ENCODE measurements at places on chromosomes 16 and 17. TPM values are rescaled to one million over a fixed set of nuclear protein-coding genes. Genes with fewer than 3 reads are reported as not detected.
A peak's percentile ranks its signal among the peaks of the same experiment; 100 is the strongest.

- peaks cover under 1% of the 10 kb centered on the region for H3K27me3 ChIP-seq
- peaks cover 5% of the 10 kb centered on the region for H3K36me3 ChIP-seq
- H3K27ac ChIP-seq, result no peak overlapping the region
- H3K4me3 ChIP-seq, result no peak overlapping the region
- H3K4me1 ChIP-seq, result peaks cover 9% of the 10 kb centered on the region
- DNase-seq, result no peak
Measured at GRCh38 chr16:15792563-15792971, 64.3 kb downstream of the MYH11 start.

The PCYT2 gene
- total RNA-seq, result 38.0 TPM

DNA sequence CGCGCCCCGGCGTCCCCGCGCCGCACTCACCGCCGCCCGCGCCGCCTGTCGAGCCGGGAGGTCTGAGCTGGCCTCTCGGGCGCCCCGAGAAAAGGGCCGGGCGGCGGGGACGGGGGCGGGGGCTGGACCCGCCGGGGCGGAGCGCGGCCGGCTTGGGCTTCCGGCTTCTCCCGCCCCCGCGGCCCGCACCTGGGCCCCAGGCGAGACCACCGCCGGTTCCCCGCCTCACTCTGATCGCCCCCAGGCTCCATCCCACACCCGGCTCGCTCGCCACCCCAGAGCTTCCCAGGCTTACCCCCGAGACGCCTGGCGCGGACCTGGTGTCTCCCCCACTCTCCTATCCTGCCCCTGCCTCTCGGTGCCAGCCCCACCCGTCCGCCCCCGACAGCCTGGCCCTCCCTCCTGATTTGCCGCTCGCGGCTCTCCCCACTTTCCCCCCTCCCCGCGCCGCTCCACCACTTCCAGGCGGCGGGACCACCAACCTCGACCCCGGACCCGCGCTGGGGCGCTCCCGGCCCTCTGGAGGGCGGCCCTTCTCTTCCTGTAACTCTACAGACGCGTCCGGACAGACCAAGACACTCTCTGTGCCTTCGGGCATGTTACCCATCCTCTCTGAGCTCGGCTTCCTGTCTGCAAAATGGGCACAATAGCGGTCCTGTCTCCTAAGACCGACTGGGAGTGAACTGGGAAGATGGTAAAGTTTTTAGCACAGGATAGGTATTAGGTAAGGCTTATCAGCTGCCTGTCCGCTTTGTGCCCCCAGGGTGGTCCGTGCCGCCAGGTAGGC is at the start of gene LITAF:
Gene LITAF, minus strand, starts transcription at position 64 of the 787 bp plus-strand sequence. CDS start 30,189 bp downstream, outside the sequence.
- H3K4me1 ChIP-seq, result peaks cover 48% of the 10 kb centered on the region
- peak within 1 kb of the TSS; percentile 83 for H3K4me3 ChIP-seq
- H3K27ac ChIP-seq, result peak within 1 kb of the TSS; percentile 85
- peaks cover 5% of the 10 kb centered on the region for H3K36me3 ChIP-seq
- DNase-seq, result peak; percentile 86
- no peaks in the 10 kb centered on the region for H3K27me3 ChIP-seq

- H3K36me3 ChIP-seq, result no peaks in the 10 kb centered on the region
- no peak overlapping the region for H3K27ac ChIP-seq
- H3K27me3 ChIP-seq, result no peaks in the 10 kb centered on the region
- no peaks in the 10 kb centered on the region for H3K4me1 ChIP-seq
Measured at GRCh38 chr16:6105115-6105514, 1007.5 kb upstream of the EEF2KMT start.

DNA sequence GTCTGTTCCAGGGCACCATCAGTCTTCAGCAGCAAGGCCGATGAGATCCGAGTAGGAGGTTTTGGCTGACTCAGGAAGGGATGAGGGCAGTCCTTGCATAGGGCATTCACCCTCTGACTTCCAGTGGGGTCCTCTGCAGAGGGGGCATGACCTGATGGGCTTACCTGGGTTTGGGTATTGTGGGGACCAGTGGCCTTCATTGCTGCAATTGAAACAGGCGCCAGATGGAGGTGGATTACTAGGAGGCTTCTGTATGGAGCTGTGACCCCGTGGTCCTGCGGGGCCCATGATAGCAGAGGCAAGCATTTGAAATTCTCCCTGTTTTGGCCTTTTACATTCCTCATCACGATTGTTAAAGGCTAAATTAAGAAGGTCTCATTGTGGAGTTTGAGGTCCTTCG is 2448.7 kb downstream of the TP53TG3F start:
- no peaks in the 10 kb centered on the region for H3K27me3 ChIP-seq
- H3K36me3 ChIP-seq, result no peaks in the 10 kb centered on the region
- DNase-seq, result peak; percentile 63
- no peak overlapping the region for H3K27ac ChIP-seq
- H3K4me3 ChIP-seq, result no peak overlapping the region

DNA sequence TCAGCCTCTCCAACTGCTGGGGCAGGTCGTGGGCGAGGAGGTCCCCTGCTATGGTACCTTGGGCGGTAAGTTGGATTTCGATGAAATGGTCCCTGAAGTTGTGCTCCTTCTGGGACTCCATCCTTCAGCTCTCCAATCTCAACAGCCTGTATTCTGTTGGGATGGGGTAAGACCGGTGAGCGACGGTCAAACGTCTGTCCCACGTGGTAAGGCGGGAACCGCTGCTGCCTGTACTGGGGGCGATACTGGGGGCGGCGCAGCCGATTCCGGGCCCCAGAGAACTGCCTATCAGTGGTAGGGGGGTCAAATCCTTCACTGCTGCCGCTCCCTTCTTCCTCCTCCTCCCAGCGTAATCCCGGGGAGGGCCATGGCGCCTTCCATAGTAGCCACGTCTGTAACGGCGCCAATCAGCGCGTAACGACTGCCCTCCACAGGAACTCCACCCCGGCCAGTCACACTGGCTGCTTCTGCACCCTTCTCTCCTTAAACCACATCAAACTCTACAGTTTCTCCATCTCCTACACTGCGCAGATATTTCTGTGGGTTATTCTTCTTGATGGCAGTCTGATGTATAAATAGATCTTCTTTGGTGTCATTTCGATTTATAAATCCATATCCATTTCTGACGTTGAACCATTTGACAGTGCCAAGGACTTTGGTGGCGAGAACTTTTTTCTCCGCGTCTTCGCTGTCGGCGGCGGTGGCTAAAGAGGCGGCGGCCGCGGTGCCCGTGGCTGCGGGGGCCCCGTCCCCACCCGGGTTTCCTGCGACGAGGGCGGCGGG is 41.1 kb downstream of the AHSP start:
- H3K27ac ChIP-seq, result no peak overlapping the region
- no peak for DNase-seq
- no peaks in the 10 kb centered on the region for H3K36me3 ChIP-seq
- peaks cover 2% of the 10 kb centered on the region for H3K4me1 ChIP-seq
- H3K4me3 ChIP-seq, result peak overlapping the region; percentile 53
- H3K27me3 ChIP-seq, result peaks cover 15% of the 10 kb centered on the region

- no peaks in the 10 kb centered on the region for H3K36me3 ChIP-seq
- no peak for DNase-seq
- peaks cover 41% of the 10 kb centered on the region for H3K27me3 ChIP-seq
- H3K27ac ChIP-seq, result no peak overlapping the region
Measured at GRCh38 chr17:79435962-79436361, 174.9 kb downstream of the RBFOX3 start.

GRCh38 chr16:74169687-74170376 is 126.8 kb upstream of the PSMD7 start:
- H3K4me3 ChIP-seq, result peak overlapping the region; percentile 15
- H3K27me3 ChIP-seq, result peaks cover 5% of the 10 kb centered on the region
- no peak overlapping the region for H3K27ac ChIP-seq
- no peaks in the 10 kb centered on the region for H3K36me3 ChIP-seq
- DNase-seq, result no peak

DNA sequence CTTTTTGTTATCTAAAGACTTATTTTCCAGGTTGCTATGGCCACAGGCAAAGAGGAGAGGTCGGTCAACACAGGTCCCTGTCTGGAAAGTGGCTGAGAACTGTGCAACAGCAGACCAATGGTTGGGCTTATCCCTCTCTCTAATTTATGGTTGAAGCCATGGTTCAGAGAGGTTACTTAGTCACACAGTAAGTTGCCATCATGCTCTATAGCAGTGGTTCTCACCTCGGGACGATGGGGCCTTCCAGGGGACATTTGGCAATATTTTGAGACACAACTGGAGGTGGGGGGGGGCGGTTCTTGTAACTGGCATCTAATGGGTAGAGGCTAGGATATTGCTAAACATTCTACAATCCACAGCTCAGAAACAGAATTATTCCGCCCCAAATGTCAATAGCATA is 842 bp upstream of the LDAF1 start:
- H3K36me3 ChIP-seq, result peaks cover 5% of the 10 kb centered on the region
- H3K4me1 ChIP-seq, result peaks cover 20% of the 10 kb centered on the region
- no peaks in the 10 kb centered on the region for H3K27me3 ChIP-seq
- DNase-seq, result no peak

The BICDL2 gene
- total RNA-seq, result not detected

DNA sequence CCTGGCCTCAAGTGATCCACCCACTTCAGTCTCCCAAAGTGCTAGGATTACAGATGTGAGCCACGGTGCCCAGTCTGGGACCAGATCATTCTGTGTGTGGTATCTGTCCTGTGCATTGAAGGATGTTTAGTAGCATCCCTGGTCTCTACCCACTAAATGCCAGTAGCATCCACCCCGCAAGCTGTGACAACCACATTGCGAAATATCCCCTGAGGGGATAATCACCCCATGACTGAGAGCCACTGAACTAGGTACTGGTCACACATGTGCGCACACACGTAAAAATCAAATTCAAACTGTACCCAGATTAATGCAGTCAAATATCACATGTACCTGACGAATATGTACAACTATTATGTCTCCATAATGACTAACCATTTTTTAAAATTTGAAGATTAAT is 35.8 kb downstream of the TEKT5 start:
- no peaks in the 10 kb centered on the region for H3K36me3 ChIP-seq
- H3K4me3 ChIP-seq, result no peak overlapping the region
- H3K27ac ChIP-seq, result no peak overlapping the region
- peaks cover 3% of the 10 kb centered on the region for H3K27me3 ChIP-seq

GRCh38 chr16:79301051-79301450 is 299.5 kb downstream of the MAF start:
- H3K27ac ChIP-seq, result no peak overlapping the region
- peaks cover 8% of the 10 kb centered on the region for H3K27me3 ChIP-seq
- H3K4me3 ChIP-seq, result no peak overlapping the region
- H3K4me1 ChIP-seq, result peaks cover 14% of the 10 kb centered on the region

The TPSD1 gene
- total RNA-seq, result not detected

DNA sequence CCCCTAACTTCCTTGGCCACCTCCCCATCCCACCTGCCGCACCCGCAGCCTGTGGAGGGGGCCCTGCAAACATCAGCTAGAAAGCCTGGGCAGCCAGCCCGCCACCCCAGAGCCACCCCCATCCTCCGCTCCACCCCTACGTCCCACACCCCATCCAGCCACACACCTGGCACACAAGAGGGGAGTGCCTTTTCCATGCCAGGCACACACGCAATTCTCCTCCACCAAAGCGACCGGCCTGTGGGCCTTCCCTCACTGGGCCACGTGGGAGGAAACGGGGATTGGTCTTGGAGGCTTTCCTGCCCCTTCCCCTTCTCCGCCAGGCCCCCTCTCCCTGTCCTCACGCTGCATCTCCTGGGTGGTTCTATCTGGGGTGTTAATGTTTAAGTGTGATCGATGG is 48.7 kb upstream of the TNRC6C start:
- H3K4me1 ChIP-seq, result peaks cover 7% of the 10 kb centered on the region
- no peak for DNase-seq

GRCh38 chr16:17367923-17368322 is 102.8 kb downstream of the XYLT1 start:
- no peak overlapping the region for H3K4me3 ChIP-seq
- DNase-seq, result no peak
- no peak overlapping the region for H3K27ac ChIP-seq
- no peaks in the 10 kb centered on the region for H3K36me3 ChIP-seq

The KRT33B gene
- not detected for total RNA-seq

The NEUROD2 gene
- not detected for total RNA-seq

DNA sequence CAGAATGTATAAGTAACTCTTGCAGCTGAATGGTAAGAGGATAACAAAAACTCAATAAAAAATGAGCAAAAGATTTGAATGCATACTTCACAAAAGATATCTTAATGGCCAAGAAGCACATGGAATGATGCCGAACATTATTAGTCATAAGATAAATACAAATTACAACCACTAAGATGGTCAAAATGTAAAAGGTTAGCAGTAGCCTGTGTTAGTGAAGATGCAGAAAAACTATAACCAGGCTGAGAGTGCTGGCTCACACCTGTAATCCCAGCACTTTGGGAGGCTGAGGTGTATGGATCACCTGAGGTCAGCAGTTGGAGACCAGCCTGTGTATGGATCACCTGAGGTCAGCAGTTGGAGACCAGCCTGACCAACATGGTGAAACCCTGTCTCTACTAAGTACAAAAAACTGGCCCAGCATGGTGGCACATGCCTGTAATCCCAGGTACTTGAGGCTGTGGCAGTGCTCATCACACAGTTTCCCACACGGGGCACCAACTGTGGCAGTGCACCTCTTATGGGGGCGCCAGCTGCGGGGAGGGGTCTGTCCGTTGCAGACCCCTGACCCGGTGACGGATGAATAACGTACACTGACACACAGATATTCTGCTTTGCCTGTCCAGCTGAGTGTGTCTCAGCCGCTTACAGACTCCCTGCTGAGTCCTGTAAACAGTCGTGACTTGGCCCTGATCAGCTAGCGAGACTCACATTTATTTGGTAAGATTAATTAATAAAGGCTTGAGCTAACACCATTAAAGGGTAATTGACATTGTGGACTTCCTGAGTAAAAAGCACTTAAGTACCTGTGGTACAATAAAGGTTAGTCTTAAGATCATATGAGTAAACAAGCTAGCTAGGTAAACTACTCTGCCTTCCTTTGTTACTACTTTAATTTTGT is 45.7 kb upstream of the FAM20A start:
- no peak overlapping the region for H3K27ac ChIP-seq
- peaks cover 40% of the 10 kb centered on the region for H3K27me3 ChIP-seq

The FBXW10 gene
- not detected for total RNA-seq

DNA sequence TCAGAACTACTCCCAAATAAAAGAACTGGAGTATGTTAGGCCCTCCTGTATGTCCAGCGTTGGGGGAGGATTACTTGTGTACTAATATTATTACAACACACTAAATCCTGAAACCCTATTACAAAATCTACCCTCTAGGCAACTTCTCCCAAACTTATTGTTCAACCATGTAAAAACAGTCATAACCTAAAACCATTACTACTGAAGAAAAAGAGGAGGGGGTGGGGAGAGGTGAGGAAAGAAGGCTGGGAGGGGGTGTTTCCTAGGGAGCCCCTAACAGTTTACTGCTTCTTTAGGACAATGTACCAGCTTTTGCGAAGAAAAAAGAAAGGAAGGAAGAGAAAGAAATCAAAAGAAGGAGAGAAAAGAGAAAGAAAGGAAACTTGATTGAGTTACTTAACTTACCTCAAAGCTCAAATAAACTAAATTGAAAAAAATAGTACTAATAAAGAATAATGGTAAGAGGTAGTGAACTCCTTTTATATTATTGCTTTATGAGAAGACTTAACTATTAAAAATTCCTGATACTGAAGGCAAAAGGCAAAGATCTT is 2.3 kb downstream of the SALL1 start:
- peaks cover 41% of the 10 kb centered on the region for H3K4me1 ChIP-seq
- no peak for DNase-seq
- no peak overlapping the region for H3K4me3 ChIP-seq

The LITAFD gene
- total RNA-seq, result not detected

GRCh38 chr17:1875597-1875996 is 45.8 kb downstream of the RPA1 start:
- H3K36me3 ChIP-seq, result peaks cover 36% of the 10 kb centered on the region
- H3K27me3 ChIP-seq, result no peaks in the 10 kb centered on the region
- no peak for DNase-seq
- no peak overlapping the region for H3K4me3 ChIP-seq

The CSH2 gene
- not detected for total RNA-seq

The FLYWCH2 gene
- total RNA-seq, result 49.6 TPM
